Upper lobe of right lung (tissue), 1 donor: ENCODE measurements at places on chromosomes 1 and 21. TPM values are rescaled to one million over a fixed set of nuclear protein-coding genes. Genes with fewer than 3 reads are reported as not detected.

DNA sequence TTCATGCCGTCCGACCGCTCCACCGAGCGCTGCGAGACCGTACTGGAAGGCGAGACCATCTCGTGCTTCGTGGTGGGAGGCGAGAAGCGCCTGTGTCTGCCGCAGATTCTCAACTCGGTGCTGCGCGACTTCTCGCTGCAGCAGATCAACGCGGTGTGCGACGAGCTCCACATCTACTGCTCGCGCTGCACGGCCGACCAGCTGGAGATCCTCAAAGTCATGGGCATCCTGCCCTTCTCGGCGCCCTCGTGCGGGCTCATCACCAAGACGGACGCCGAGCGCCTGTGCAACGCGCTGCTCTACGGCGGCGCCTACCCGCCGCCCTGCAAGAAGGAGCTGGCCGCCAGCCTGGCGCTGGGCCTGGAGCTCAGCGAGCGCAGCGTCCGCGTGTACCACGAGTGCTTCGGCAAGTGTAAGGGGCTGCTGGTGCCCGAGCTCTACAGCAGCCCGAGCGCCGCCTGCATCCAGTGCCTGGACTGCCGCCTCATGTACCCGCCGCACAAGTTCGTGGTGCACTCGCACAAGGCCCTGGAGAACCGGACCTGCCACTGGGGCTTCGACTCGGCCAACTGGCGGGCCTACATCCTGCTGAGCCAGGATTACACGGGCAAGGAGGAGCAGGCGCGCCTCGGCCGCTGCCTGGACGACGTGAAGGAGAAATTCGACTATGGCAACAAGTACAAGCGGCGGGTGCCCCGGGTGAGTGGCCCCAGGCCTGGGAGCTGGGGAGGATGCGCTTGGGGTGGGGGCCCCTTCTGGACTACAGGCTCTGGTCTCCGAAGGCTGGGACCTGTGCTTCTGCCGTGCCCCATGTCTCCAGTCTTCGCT lies 1.1 kb downstream of the SKI start:
- peak; percentile 86 for DNase-seq

HPCAL4 gene
- 0.09 TPM for total RNA-seq

- DNase-seq, result no peak
Observed at GRCh38 chr1:52906135-52906603, 15.4 kb downstream of the ECHDC2 start.

DNA sequence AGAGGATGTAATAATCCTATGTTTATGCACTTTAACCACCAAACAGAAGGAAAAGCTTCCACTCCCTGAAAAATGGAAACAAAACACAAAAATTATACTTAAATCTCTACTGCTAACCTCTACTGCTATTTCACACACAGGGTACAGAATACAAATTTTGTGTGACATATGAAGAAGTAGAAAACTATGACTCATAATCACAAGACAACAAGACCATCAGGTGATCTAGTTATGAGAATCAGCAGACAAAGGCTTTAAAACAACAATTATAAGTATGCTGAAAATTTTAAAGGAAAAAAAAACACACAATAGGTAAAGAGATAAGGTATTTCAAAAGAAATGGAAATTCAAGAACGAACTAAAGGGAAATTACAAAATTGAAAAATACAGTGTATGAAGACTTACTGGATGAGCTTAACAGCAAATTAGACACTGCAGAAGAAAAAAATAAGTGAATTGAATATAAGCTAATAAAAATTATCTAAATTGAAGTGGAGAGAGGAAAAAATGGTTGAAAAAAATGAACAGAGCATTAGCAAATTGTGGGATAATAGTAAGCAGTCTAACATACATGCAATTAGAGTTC lies 13.6 kb upstream of the NAV1 start:
- DNase-seq, result no peak

- DNase-seq, result no peak
Observed at GRCh38 chr1:232303222-232303620, 326.7 kb downstream of the SIPA1L2 start.

DNA sequence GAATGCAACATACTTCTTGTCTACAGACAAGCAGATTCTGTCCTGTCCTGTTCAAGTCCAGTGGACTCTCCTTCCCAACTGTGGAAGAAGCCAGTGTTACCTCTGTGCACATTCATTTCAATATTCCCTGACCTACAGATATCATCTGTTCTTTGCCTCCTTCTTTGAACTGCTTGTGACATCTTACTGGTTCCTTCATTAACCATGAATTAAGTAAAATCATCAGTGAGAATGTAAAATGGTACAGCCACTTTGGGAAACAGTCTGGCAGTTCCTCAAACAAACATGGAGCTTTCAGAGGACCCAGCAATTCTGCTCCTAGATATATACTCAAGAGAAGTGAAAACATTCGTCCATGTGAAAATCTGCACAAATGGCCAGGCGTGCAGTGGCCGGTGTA lies 6.8 kb downstream of the SRARP start:
- DNase-seq, result no peak

KCNE2 gene
- 0.52 TPM for total RNA-seq

- DNase-seq, result no peak
Observed at GRCh38 chr21:15104470-15104869, 39.7 kb upstream of the NRIP1 start.

DPYD gene
- total RNA-seq, result 82.7 TPM

FMO3 gene
- 22.7 TPM for total RNA-seq

DNA sequence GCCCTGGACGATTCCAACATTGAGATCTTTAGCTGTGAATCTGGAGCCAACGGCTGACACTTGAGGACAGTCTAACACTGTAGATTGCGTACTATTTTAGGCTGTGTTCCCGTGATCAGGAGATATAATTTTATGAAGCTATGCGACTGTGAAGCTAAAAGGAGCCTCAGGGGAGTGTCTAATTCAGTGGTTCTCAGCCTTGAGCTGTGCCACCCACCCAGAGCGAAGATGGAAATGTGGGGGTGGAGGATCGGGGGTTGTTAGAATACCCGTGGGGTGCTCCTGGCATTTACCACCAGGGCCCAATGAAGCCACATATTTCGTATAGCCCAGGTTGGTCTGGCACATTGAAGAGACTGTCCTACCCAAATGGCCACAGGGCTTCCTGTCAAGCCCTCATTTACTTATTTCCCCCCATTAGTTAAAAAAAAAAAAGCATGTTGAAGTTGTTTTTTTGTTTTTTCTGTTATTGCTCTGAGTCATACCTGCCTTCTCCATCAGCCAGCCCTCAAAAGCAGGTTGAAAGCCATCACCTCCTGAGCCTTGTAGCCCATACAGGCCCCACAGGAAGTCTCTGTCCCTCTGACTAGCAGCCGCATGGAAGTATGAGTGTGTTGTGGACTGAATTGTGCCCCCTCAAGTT lies 141.7 kb downstream of the GALNT2 start:
- no peak for DNase-seq

DNA sequence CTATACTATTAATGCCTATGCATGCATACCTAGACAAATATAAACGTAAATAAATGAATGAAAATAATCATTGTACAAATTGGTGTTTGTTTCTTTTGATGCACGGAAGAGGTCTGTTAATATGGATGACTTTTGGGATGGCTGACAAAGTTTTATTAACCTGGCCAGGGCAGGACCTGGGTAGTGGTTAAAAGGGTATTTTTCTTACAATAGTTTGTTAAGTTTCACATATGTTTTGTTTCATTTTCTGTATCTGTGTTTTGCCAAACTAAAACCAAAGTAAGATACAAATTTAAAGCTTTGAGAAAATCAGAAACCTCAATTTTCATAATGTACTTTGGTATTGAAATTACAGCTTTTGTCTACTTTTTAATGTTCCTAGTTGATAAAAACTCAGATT lies 222.7 kb upstream of the OLFM3 start:
- DNase-seq, result no peak

GRCh38 chr1:81345110-81345509 lies 455.6 kb upstream of the ADGRL2 start:
- DNase-seq, result no peak

- peak; percentile 50 for DNase-seq
Observed at GRCh38 chr21:46212721-46213484, 15.7 kb downstream of the LSS start.

DNA sequence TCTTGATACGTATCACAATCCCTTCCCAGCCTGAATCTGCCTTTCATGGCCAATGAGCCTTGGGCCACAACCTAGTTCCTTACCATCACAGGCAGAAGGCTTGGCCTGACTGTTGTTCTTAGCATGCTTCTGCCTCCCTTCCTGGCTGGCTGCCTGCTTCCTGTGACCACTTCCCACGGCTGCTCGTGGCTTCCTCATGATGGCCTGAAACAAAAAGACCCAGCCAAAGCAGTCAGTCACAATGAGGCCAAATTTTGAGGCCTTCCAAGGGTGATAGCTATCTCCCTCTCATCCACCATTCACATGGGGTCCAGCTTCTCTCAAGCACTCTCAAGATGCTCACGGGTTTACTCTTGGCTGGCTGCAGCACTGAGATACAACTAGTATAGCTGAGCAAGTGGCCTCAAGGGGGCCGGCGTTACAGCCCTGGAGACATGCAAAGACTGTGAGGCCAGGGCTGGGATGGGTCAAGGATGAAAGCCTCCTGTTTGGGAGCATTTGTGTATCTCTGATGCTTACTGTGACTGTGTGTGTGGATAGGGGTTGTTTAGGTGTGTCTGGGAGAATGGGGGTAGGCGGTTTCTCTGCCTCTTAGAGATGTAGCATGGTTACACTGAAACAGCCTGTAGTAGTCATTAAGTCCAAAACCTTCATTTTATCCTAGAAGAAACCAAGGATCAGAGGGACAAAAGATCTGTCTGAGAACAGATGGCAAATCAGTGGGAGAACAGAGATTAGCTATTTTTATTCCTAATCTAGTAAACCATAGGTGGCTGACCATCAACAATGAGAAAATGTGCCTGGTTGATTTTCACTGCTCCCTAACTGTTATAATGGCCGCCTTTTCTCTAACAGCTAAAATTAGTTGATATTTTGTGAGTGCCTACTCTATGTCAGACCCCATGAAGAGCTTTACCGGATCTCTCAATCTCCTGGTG lies 5.4 kb upstream of the TOE1 start:
- no peak for DNase-seq

DNA sequence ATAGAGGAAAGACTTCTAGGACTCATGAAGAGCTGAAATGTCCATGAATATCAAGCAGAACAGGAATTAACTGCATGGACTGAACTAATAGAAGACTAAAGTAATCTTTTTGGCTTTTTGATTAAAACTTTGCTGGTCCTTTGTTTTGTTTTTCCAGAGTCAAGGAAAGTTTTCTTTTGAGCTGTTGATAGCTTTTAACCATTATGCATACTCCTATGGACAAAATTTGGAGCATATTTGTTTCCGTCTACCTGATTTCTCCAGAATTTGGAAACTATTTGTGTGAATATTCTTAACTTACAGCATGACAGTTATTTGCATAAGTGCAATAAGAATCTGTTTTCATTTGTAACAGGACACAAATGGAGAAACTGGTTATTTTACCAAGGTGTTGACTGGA lies 24.5 kb upstream of the CYP4B1 start:
- no peak for DNase-seq
